ENCODE measurements at places on chromosomes 7 and 10. TPM values are rescaled to one million over a fixed set of nuclear protein-coding genes. Genes with fewer than 3 reads are reported as not detected.

Gene C10orf53
- total RNA-seq, result not detected

DNA sequence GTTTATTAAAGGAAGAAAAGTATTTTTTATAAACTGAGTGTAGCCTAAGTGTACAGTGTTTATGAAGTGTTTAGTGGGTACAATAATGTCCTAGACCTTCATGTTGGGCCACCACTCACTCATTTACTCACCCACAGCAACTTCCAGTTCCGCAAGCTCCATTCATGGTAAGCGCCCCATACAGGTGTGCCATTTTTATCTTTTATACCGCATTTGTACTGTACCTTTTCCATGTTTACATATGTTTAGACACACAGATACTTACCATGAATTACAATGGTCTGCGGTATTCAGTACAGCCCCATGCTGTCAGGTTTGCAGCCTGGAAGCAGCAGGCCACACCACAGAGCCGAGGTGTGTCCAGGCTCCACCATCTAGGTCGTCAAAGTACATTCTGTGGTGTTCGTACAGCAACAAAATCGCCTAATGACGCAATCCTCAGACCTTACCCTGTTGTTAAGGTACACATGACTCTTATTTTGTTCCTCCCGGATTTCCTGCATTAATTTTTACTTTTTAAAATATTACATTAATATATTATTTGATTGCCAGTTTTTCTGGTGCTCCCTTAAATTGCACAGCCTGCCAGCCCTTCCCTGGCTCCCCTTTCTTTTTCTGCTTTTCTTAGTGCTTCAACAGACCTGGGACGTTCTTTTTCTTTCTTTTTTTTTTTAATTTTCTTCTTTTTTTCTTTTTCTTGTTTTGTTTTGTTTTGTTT lies 881 bp upstream of the SSBP1 start:
- peak; percentile 44 for DNase-seq

DNA sequence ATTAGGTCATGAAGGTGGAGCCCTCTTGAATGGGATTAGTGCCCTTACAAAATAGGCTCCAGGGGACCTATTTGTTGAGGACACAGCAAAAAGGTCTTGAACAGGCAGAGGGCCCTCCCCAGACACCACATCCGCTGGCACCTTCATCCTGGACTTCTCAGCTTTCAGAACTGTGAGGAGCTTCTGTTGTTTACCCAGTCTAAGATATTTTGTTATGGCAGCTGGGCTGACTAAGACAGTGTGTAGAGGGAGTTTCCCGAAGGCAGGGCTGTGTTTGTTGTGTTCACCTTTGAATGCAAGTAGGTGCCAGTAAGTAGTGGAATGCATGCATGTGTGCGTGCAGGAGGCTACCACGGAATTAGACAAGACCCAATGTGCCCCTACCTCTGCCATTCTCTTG lies 106.7 kb downstream of the PTPRE start:
- DNase-seq, result no peak

DNA sequence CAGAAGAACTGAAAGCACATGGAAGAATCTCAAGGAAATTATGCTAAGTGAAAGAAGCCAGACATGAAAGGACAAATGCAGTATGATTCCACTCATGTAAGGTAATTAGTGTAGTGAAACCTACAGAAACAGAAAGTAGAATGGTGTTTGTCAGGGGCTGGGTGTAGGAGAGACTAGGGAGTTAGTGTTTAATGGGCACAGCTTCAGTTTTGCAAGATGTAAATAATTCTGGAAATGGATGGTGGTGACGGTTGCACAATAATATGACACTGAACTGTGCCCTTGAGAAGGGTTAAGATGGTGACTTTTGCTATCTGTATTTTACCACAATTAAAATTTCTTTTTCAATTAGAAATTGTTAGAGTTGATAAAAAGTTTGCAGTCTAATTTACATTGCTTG lies 157.3 kb upstream of the ADCY1 start:
- DNase-seq, result no peak

DNA sequence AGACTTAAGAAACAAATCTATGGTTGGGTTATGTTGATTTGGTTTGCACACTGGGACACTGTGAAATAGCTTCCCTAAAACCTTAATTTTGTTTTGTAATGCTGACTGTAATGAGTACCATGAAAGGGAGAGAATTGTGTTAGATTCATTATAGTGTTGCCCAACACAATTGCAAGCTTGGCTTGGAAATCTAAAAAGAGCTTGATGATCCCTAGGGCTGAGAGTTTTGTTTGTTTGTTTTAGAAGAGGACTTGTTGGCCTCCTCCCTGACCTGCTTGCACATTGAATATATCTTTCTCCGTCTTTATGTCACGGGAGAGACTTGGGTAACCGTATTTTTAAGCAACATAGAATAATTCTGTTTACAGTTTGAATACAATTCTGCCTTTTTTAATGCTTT lies 410.1 kb downstream of the ARL4A start:
- DNase-seq, result no peak

Measured in transverse colon (tissue), 4 donors.